ENCODE measurements at places on chromosomes 1 and 21. TPM values are rescaled to one million over a fixed set of nuclear protein-coding genes. Genes with fewer than 3 reads are reported as not detected.
A peak's percentile ranks its signal among the peaks of the same experiment; 100 is the strongest.

Gene GOLT1A
- not detected for total RNA-seq

GRCh38 chr1:22359427-22359826, 92.2 kb upstream of the ZBTB40 start:
- no peak overlapping the region for H3K27ac ChIP-seq
- H3K27me3 ChIP-seq: peaks cover 78% of the 10 kb centered on the region
- peaks cover 8% of the 10 kb centered on the region for H3K36me3 ChIP-seq
- no peak for DNase-seq

GRCh38 chr1:43947874-43948437, 1.2 kb downstream of the IPO13 start:
- DNase-seq: no peak
- peaks cover 10% of the 10 kb centered on the region for H3K36me3 ChIP-seq
- H3K27me3 ChIP-seq: no peaks in the 10 kb centered on the region
- H3K4me3 ChIP-seq: peak overlapping the region; percentile 97
- peak overlapping the region; percentile 91 for H3K27ac ChIP-seq

DNA sequence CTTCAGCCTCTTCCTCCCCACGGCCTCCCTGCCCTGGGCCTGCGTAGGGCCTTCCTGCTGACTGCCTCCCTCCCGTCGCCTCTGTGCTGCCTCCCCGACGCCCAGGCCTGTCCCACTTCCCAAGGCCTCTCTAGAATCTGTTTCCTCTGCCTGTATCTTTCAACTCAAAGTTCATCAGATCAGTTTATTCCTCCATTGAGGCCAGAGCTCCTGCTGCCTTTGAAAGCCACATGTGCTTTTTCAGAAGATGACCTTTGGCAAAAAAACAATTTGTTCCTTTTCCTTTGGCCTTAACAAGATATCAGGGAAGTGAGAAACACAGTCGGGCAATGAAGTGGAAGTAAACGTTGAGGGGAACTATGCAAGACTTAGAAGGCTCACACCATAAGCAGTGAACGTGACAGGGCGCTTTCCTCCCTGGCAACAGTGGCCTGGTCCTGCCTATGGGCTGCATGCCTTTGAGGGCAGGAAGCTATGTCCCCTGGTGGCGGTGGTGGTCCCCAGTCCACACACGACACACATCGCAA, 85.9 kb downstream of the PSMG1 start:
- H3K27ac ChIP-seq: no peak overlapping the region
- H3K36me3 ChIP-seq: no peaks in the 10 kb centered on the region
- peaks cover 4% of the 10 kb centered on the region for H3K4me1 ChIP-seq
- H3K4me3 ChIP-seq: no peak overlapping the region
- H3K27me3 ChIP-seq: peaks cover 37% of the 10 kb centered on the region
- DNase-seq: no peak

- DNase-seq: no peak
- H3K27me3 ChIP-seq: no peaks in the 10 kb centered on the region
- peaks cover 19% of the 10 kb centered on the region for H3K4me1 ChIP-seq
- H3K27ac ChIP-seq: no peak overlapping the region
- H3K4me3 ChIP-seq: no peak overlapping the region
- no peaks in the 10 kb centered on the region for H3K36me3 ChIP-seq
Measured at GRCh38 chr21:32560896-32561295, 24.4 kb downstream of the TCP10L start.

All from T-helper 17 cell (primary cell).